Vein endothelial cell (primary cell): ENCODE measurements at places on chromosomes 11 and 22. TPM values are rescaled to one million over a fixed set of nuclear protein-coding genes. Genes with fewer than 3 reads are reported as not detected.

Gene TIGD3
- 0.29 and 0.33 TPM in 2 replicates for total RNA-seq

Gene RAG2
- total RNA-seq: not detected in 2 replicates

Gene CABP4
- total RNA-seq: 1.9 and 3.9 TPM in 2 replicates

Gene KDELR3
- total RNA-seq: 43.3 and 56.8 TPM in 2 replicates

Gene GRM5
- total RNA-seq: 0.33 and 0.67 TPM in 2 replicates
